Activated T-cell treated with anti-CD3 and anti-CD28 coated beads, Interleukin-2, amount 50 U/mL, for 72 hours (primary cell): ENCODE measurements at places on chromosomes 7 and 10. TPM values are rescaled to one million over a fixed set of nuclear protein-coding genes. Genes with fewer than 3 reads are reported as not detected.
A peak's percentile ranks its signal among the peaks of the same experiment; 100 is the strongest.

- DNase-seq, result no peak
These were observed 37.7 kb upstream of the MINDY3 start for GRCh38 chr10:15898046-15898445.

GRCh38 chr7:124072603-124073309 is 39.9 kb upstream of the TMEM229A start:
- DNase-seq, result no peak

DNA sequence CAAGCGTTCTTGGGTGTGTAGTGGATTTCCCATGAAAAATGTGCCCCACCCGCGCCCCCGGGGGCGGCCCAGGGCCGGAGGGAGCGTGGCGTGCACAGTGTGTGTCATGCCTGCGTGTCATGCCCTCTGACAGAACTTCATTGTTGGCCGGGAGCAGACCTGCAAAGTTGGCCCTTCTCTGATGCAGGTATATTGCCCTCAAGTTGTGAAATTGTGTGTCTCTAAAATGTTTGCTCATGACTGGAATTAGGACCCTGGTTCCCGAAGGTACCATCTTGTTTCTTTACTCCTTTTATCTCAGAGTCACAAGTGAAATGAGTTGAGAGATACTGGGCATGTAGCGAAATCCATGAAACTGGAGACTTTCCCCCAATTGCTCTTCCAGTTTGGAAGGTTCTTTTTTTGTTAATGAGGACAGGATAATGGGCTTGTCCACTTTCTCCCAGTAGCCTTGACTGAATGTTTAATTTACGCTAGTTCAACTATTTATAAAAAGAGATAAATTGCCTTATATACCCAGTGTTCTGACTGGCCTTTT is 26.2 kb downstream of the ADK start:
- DNase-seq, result peak; percentile 60

NODAL gene
- not detected for total RNA-seq

LBX1 gene
- not detected for total RNA-seq

DNA sequence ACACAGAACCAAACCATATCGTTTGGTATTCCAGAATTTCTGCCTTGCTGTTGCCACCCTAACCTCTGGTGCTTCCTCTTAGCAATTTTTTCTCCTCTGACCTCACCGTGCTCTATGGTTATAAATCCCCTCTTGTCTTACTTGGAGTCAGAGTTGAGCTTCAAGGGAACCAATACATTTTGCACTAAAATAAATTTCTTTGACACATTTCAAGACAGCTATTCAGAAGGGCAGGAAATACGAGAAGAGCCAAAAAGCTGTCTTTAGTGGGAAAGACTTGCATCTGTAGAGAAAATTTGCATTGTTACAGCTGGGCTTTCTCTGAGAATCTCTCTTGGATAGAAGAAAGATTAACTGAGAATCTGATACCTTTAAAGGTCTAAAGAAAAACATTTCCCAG is 14.5 kb upstream of the AKR1C2 start:
- DNase-seq, result no peak

DNA sequence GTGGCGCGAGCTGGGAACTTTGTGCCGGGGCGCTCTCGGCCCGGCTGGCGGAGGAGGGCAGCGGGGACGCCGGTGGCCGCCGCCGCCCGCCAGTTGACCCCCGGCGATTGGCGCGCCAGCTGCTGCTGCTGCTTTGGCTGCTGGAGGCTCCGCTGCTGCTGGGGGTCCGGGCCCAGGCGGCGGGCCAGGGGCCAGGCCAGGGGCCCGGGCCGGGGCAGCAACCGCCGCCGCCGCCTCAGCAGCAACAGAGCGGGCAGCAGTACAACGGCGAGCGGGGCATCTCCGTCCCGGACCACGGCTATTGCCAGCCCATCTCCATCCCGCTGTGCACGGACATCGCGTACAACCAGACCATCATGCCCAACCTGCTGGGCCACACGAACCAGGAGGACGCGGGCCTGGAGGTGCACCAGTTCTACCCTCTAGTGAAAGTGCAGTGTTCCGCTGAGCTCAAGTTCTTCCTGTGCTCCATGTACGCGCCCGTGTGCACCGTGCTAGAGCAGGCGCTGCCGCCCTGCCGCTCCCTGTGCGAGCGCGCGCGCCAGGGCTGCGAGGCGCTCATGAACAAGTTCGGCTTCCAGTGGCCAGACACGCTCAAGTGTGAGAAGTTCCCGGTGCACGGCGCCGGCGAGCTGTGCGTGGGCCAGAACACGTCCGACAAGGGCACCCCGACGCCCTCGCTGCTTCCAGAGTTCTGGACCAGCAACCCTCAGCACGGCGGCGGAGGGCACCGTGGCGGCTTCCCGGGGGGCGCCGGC is 870 bp downstream of the FZD1 start:
- DNase-seq, result peak; percentile 36

PSD gene
- 8.6 TPM for total RNA-seq

DNA sequence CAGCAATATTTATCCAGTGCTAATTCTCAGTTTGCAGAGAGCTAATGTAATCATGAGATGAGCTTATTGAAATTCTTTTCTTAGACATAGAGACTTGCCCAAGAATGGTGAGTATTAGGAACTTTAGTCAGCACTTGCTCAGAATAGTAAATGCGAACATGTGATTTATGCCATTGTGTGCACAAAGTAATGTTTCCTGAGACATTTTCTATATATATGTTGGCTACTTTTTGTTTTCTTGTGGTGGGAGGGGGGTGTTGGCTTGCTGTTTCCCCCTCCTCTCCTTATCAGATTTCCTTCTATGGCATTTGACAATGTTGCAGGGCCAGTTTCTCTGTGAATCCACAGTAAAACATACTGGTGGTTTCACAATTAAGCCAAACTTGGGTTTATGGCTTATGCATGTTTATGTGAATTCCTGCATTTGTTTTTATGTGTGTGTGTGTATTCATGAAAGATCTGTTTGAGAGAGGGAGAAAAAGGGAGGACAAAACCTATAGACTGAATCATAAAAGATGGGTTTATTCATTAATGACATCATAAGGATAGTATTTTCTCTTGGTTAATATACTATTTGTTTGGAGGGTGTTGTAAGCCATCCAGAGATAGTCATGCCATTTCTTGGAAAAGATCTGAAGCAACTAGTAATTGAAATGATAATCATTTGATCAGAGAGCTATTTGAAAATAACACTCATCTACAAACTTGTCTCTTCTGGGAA is 36.3 kb downstream of the ARID5B start:
- peak; percentile 21 for DNase-seq

DNA sequence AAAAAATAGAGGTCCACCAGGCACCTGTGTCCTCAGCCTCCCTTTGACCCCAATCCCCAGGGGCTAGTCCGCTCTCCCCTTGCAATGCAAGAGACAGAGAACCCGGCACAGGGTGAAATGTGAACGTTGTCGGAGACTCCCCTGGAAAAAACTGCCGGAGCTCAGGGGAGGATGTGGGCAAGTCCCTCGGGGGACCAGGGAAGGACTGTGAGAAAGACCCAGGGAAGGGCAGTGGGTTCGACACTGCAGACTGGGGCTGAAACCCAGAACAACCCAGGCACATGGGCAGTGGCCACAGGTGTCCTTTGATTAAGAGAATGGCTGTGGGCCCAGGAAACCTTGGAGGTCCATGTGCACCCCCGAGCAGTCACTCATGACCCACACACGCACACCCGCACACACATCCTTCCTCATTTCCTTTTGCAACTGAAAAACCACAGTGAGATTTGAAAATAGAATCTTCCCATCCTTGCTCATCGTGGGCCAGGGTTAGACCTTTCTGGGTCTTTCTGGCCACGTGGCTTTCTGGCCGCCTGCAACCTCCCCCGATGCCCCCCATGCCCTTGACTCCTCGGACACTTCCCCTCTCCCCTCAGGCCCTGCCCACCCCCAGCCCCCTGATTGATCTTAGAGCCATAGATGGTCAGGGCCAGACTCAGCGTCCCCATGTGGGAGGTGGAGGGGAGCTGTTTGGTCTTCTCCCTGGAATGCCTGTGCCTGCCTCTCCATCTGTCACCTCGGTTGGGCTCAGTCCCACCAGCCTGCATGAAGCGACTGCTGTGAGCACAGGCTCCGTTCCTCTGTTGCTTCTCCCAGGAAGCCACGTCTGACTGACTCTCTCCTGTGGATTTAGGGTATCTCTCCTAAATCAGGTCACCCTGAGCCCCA is 7.9 kb downstream of the LAT2 start:
- DNase-seq, result no peak

GRCh38 chr10:50501478-50501877 is 122.3 kb downstream of the SGMS1 start:
- no peak for DNase-seq
